Right renal cortex interstitium (tissue), 3 donors: ENCODE measurements at places on chromosomes 16 and 17.

- no peak for DNase-seq
Measured at GRCh38 chr17:47993964-47994363, 23.1 kb downstream of the CDK5RAP3 start.

GRCh38 chr17:34715504-34715903, 136.1 kb downstream of the TMEM132E start:
- DNase-seq, result no peak

DNA sequence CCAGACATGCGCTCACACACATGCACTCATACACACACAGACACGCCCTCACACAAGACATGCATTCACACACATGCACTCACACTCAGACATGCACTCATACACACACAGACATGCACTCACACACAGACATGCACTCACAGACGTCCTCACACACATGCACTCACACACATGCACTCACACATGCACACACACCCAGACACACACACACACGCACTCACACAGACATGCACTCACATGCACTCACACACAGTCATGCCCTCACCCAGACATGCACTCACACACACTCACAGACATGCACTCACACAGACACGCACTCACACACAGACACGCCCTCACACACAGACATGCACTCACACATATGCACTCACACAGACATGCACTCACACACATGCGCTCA, 2.1 kb upstream of the ZNF469 start:
- DNase-seq, result no peak

DNA sequence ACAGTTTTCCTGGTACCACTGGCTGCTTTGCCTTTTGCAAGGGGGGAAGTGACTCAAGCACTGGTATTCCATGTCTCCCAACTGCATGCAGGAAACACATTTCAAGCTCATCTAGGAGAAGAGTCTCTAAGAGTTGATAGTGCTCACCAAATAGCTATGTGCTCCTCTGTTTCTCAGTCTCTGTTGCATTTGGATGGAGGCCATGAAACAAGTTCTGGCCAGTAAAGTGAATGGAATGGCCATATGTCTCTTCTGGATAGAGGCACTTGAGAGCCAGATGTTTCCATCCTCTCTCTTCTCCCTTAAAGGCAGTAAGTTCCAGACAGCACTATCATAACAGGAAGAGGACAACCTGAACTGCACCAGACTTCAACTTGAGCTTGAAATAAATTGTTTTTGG, 60.6 kb downstream of the C16orf82 start:
- DNase-seq, result no peak

- no peak for DNase-seq
Measured at GRCh38 chr17:2089021-2089422, 34.1 kb downstream of the HIC1 start.

DNA sequence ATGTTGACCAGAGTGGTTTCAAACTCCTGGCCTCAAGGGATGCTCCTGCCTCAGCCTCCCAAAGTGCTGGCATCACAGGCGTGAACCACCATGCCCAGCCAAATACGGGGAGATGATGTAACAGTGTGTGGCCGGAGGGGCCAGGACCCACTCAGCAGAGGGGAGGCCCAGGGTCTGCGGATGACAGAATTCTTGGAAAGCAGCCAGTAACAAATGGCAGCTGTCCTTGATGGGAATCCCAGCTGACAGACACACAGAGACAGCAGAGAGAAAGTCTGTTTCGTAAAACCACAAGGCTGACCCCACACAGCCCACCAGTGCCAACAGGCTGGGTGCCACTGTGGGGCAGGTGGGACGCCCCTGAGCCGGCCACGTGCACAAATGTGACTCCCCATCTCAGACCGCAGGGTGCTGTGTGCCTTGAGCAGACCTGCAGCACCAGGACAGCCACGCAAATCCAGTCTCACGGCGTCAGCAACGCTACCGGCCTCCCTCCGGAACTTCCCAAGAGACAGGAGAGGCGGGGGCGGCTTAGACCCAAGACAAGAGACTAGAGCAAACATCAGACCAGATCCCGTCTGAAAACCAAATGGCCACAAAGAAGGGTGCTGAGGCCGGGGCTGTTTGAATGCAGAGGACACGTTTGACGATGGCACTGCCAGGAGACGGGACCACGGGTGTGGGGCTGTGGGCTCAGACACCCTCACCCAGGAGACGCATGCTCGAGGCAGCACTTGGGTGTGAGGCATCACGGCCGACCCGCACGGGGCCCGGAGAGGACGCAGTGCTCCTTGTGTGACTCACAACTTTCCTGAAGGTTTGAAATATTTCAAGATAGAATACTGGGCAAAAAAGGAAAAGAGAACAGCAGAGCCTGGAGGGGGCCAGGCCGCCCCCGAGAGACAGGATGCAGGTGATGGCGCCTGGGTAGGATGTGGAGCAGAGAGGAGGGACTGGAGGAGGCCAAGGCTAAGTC, 24.6 kb downstream of the CTU2 start:
- no peak for DNase-seq

GRCh38 chr16:31149894-31150890, at the start of gene PRSS36:
Gene PRSS36, minus strand, starts transcription at chr16:31150066. Its CDS starts 31 bp downstream, at chr16:31150035.
- DNase-seq, result no peak

GRCh38 chr16:57042157-57043111, 49.9 kb upstream of the CPNE2 start:
- DNase-seq, result no peak

DNA sequence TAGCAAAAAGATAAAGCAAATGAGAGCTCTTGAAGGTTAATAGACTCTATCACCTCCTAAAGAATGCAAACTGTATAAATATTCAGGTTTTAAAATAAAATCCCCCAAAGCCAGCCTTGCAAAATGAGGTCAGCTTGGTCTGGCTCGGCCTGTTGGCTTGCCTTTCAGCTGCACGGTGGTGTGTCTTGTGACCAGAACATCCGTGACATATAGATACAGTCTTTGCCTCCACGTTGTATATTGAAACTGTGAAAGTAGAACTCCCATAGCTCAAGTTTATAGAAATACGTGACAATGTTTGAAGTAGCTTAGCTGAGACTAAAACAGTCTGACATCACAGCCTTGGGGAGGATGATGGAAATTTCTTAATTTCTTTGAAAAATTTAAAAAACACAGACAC, 236.6 kb upstream of the MYOCD start:
- no peak for DNase-seq

- no peak for DNase-seq
Measured at GRCh38 chr16:48317026-48317425, 68.2 kb downstream of the SIAH1 start.

- no peak for DNase-seq
Measured at GRCh38 chr16:80964351-80964750, 42.3 kb downstream of the CMC2 start.

DNA sequence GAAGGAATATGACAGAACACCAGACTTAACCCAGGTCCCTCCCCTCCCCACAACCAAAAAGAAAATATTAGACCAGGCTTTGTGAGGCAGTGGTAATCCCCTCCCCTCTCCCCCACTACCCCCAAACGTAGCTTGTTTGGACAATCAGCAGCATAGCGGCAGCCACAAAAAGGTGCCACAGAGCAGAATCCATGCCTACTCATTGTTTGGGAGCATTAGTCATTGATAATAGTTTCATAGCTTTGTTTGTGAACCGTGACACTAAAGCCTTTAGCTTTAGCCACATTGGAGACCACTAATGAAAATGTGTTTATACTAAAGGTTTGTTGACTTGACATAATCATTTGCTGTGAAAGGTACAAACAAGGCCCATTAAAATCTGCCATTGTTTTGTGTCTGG, 65.1 kb downstream of the NUP93 start:
- no peak for DNase-seq

- DNase-seq, result no peak
Measured at GRCh38 chr16:65751622-65752521, 614.6 kb upstream of the CDH5 start.

GRCh38 chr16:5428932-5429331, 331.3 kb upstream of the EEF2KMT start:
- no peak for DNase-seq

DNA sequence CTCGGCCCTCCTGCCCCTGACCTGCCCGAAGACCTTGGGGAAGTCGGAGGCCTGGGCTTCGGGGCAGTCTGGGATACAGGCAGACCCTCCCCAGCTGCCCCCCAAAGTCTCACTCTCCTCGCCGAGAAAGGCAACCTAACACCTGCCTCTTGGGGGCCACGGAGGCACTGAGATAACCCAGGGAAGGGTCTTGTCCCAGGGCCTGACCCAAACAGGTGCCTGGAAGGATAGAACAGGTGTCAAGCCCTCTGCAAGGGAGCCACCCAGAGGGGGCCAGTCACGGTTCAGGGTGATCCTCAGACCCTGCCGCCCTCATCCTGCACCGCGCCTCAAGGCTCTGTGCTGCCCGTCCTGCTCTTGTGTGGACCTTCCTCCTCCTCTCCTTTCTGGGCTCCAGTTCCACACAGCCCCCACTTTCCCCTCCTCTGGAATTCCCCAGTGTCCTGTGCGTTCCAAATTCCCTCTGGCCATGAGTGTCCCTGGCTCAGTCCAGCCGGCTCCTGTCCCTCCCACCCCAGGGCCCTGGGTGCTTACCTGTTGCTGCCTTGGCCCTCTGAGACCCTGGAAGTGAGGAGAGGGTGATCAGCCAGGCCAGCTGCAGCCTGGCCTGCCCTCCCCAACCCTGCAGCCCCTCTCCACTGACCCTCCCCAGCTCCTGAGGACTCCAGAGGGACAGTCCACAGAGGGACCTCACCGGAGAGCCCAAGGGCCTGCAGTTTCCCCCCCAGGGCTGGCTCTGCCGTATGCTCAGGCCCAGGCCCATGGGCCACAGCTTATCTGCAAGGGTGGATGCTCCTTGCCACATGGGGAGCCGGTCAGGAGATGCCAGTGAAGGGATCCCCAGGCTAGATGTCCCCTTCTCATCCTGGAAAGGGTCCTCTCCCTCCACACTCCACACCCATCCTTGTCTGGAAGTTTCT, 3.8 kb downstream of the PRSS27 start:
- no peak for DNase-seq

- no peak for DNase-seq
Measured at GRCh38 chr17:39740357-39741111, 2.8 kb downstream of the GRB7 start.

- DNase-seq, result no peak
Measured at GRCh38 chr16:3465911-3466584, 22.6 kb downstream of the NAA60 start.

DNA sequence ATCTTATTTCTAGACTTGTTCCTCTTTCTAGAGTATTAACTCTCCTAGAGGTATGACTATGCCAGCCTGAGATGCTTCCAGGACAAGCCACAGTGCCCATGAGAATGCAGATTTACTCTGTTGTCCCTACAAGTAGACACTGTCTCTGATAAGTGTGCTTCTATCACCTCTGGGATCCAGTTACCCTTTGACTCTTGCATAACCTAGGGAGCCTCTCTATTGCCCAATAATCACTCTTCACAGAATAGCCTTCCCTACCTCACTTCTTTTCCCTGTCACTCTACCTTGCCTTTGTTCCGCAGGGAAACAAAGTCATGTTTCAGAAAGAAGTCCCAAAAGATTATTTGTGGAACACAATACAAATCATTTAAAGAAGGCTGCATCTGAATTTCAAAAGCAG, 1.6 kb upstream of the KRT34 start:
- no peak for DNase-seq

DNA sequence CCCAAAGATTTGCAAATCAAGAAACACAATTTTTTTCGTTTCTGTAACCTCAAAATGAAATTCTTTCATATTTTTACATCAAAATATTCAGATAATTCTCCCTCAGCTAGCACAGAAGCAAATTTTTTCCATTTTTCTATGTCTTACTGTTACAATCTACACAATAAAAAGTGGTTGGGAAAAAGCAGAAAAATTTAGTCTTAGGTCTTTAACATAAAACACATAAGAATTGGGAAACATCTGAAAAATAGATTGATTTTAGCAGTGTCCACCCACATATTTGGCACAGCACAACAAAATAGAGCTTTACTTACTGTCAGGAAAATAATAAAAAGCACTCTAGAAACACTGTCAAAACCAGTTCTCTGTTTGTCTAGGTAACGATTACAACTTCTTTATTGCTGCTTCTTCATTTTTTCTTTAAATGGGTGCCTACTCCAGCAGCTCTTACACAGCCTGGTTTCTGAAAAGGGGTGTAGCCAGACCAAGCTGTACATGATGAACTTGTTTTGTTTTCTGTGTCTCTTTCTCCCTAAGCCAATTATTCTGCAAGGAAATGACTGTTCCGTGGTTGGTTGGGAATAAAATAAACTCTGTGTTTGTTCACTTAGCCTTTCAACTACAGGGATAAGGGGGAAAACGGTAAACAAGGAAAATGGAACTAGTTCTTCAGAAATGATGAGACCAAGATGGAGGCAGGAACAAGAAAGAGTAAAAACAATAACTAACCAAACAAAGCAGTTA, at the start of gene ABCA6:
Gene ABCA6 (minus strand): TSS at position 465 of the 744 bp plus-strand sequence. CDS start 1,192 bp downstream, outside the sequence.
- no peak for DNase-seq

GRCh38 chr17:82943751-82944150, 103.9 kb upstream of the ZNF750 start:
- no peak for DNase-seq

- no peak for DNase-seq
Measured at GRCh38 chr17:55734128-55734781, 11.6 kb upstream of the TMEM100 start.

GRCh38 chr17:80632046-80632581, 87.5 kb downstream of the RPTOR start:
- no peak for DNase-seq

DNA sequence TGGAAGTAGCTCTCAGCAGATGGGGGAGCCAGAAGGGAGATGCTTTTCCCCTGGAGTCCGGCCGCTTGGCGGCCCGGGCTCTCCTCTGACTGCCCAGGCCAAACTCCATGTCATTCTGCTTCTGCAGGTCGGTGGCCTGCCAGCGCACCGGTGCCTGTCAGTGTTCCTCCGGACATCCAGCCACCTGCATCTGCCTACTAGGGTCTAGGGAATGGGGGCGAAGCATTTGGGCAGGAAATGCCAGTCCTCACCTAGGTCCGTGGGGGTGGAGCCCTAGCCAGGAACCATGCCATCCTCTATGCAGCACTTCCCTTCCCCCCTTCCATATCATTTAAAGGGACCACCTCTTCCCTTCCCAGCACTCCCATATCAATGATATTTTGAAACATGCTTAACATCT, 34.2 kb downstream of the GJC1 start:
- DNase-seq, result no peak

DNA sequence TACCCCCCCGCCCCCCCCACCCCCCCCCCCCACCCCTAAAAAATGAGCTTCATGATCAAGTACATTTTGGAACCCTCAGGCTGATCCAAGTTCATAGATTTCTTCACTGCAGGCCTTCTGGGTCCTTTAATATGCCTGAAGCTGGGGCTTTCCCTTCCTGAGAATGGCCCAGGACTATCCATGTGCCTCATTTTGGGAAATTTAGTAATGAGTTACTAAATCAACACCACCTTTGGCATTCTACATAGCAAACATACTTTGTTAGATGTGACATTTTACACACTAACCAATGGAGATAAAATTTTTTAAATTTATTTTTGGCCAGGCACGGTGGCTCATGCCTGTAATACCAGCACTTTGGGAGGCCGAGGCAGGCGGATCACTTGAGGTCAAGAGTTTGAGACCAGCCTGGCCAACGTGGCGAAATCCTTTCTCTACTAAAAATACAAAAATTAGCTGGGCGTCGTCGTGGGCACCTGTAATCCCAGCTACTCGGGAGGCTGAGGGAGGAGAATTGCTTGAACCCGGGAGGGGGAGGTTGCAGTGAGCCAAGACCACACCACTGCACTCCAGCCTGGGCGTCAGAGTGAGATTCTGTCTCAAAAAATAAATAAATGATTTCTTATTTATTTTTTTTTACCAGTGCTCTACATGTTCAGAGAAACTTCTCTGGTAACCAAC, 14.0 kb downstream of the HERPUD1 start:
- no peak for DNase-seq
